Activated CD8-positive, alpha-beta memory T cell treated with anti-CD3 and anti-CD28 coated beads for 1 hour (primary cell): ENCODE measurements at places on chromosomes 2 and 18.

- no peak for DNase-seq
These were observed 90.4 kb upstream of the LYPD1 start for GRCh38 chr2:132760405-132760804.

GRCh38 chr18:10400534-10401307, 53.7 kb upstream of the APCDD1 start:
- no peak for DNase-seq

GRCh38 chr2:112841295-112842044, 4.9 kb upstream of the IL1B start:
- no peak for DNase-seq

DNA sequence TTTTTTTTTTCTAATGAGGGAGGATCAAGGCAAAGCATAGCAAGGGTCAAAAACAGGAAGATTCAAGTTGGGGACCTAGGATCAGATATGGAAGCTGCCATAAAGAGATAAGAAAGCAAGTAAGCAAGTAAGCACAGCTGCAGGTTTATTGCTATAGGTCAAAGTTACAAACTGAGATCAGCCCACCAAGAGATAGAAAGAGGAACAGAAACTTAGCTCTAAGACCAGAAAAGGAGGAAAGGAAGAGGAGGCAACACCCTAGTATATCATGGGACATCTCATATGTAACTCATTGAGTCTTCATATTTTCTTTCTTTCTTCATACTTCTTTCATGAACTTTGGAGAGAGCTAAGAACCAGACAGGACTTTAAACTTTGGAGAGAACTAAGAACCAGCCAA, 295.9 kb upstream of the CRIM1 start:
- no peak for DNase-seq

GRCh38 chr2:203936535-203936934, at the start of gene ICOS:
TSS of gene ICOS (plus strand) at chr2:203936763. CDS start at chr2:203936815, 52 bp downstream.
- no peak for DNase-seq

DNA sequence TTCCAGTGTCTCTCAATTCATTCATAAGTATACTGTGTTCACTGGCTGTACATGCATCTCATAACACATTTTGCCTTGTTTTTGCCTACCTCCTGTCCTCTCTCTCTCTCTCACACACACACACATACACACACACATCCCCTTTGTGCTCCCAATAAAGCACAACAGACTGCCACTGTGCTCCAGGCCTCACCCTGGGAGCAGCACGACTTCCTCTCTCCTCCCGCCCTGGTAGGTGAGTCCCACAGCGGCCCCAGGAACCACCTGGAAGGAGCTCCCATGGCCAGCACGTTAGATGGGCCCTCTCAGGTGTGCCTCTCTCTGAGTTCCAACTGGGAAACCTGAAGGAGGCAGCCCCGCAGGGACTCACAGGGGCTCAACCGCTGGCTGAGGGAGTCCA, 65.4 kb downstream of the MARCHF4 start:
- no peak for DNase-seq

- DNase-seq = peak; percentile 52
These were observed 7.7 kb upstream of the COL6A3 start for GRCh38 chr2:237421542-237422116.

DNA sequence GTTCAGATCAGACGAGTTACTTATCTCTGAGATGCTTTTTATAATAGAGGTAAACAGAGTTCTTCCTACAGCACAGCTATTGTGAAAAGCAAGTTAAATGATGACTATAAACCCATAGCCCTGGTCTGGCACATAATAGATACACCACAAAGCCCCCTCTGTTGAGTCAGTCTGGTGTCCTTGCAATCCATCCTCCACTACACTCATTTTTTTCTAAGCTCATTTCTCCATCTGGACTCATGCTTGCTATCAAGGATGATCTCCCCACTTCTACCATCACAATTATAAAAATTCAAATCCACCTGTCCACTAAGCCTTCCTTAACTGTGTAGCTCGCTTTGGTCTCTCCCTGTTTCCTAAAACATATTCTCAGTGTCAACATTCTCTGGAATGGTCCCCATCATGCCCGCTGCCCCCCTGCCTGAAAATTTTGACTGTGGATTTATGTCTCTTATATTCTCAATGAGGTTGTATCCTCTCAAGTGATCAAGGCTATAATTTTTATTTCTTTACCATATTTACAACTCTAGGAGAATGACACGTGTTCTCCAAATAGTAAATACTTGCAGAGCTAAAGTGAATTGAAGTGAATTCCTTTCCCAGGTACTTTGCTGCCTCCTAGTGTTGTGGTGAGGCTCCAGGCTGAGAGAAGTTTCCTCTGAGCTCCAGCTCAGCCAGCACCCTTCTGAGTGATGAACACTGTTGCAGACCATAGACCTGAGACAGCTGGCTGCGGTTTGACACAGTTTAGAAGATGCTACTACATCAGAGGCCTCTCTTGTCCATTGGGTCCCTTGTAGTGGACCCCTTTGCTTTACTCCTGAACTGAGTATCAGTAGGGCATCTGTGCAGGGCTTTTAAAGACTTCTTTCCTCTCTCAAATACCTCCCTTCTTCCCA, 108.7 kb downstream of the DPP10 start:
- DNase-seq = no peak

DNA sequence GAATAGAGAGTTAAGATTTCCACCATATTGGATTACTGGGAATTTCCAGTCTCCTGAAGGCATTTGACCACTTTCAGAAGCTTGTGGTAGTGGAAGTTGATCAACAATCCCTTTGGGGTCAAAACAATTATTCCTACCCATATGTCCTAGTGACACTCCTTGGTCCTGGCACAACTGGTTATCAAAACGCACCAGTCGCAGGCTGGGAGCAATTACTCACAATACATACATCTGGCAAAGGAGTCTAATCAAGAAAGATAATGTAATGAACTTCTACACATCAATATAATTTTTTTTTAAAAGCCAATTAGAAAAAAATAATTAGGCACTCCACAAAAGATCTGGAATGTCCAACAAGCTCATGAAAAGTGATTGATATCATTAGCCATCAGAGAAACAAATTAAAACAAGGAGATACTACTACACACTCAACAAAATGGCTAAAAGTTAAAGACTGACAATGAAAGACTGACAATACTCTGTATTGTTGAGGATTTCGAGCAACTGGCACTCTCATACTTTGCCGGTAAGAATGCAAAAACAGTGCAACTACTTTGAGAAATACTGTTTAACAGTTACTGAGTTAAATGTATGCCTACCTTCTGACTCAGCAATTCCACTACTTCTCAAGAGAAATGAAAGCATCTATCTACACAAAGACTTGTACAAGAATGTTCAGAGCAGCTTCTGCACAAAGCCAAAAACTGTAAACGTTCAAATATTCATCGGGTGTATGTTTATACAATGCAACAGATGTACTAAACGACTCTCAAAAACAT, 2.0 kb downstream of the INO80C start:
- no peak for DNase-seq

GRCh38 chr2:200219309-200220113, 87.0 kb upstream of the SPATS2L start:
- DNase-seq = no peak

GRCh38 chr2:1400943-1401735, 12.1 kb upstream of the TPO start:
- no peak for DNase-seq

DNA sequence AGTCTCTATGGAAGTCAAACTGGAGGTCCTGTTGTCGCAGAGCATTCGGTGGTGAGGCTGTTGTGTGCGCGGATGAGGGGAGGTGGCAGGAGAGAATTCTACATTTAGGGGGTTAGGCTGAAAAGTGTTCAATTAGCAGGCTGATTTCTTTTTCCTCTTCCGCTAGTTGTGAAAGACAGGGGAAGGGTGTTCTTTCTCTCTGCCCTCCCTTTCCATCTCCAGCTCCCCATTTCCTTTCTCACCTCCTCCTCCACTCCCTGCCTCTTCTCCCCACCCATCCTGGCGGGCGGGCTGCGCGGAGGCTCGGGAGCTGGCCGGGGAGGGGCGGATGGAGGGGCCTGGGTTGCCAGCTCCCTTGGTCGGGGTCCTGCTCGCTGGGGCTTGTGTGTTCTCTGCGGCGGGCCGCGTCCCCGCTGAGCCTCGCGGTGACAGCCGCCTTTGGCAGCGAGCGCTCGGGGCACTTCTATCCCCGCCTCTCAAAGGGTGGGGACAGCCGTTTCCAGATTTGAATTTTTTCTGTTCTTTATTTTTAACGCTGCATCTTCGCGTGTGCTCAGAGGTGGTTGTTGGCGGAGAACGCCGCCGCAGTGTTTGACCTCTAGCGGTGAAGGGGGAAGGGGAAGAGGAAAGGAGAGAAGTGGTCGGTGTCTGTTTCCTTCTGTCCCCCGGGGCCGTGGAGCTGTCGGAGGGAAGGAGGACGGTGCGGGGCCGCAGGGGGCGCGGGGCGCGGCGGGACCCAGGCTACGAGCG, 3.6 kb downstream of the SOX11 start:
- no peak for DNase-seq

DNA sequence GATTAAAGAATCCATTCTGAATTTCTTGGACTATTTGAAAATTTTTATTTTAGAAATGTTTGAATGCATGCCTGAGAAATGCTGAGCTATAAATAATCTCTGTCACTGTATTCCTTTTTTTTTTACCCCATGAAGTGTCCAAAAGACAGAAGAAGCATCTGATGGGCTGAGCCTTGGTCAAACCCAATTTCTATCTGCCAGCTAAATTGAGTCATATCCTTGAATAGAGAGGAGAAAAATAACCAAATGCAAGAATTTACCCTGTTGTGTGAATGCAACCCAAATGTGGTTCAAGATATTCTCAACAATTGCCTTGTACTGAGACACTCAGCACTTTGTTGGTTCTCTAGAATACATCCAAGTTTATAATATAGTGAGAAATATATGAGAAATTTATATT, 223.5 kb downstream of the UBE2E3 start:
- DNase-seq = no peak

GRCh38 chr18:679516-679915, 22.1 kb downstream of the TYMS start:
- DNase-seq = no peak
